ENCODE measurements at places on chromosomes 7 and 10.

- no peak for DNase-seq
These were observed 48.3 kb upstream of the STEAP1B start for GRCh38 chr7:22548313-22548712.

DNA sequence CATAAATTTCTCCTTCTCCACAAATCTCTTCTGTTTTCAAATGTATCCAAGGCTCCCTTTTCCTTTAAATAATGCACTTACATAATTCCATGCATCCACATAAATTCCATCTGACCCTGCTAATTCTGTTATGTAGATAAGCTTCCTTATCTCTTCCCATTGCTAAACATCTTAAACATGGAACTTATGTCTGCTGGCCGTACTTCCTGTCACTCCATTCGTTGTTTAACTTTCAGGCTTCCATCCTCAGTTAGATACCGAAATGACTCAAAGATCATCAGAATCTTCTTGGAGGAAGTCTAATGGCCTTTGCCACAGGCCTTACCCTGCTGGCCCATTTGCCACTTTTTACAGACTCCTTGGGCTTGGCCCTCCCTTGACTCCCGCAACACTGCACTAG lies 330.9 kb downstream of the GFRA1 start:
- DNase-seq = no peak

- DNase-seq = no peak
These were observed 26.5 kb upstream of the C10orf71 start for GRCh38 chr10:49272251-49273081.

- DNase-seq = no peak
These were observed 61.9 kb downstream of the TES start for GRCh38 chr7:116271963-116272886.

GRCh38 chr7:28470344-28470743 lies 58.0 kb downstream of the CREB5 start:
- DNase-seq = no peak

DNA sequence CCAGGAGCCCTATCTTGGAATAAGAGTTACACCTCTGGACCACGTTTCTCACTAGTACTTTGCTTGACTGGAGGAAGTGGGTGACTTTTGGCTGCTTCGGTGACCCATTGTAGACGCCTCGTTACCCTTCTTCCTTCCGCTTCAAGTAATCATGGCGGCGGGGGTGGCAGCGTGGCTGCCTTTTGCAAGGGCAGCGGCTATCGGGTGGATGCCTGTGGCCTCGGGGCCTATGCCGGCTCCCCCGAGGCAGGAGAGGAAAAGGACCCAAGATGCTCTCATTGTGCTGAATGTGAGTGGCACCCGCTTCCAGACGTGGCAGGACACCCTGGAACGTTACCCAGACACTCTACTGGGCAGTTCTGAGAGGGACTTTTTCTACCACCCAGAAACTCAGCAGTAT lies 1.5 kb downstream of the KCND2 start:
- DNase-seq = no peak

GRCh38 chr10:14995964-14996565 lies 36.9 kb downstream of the MEIG1 start:
- DNase-seq = no peak

DNA sequence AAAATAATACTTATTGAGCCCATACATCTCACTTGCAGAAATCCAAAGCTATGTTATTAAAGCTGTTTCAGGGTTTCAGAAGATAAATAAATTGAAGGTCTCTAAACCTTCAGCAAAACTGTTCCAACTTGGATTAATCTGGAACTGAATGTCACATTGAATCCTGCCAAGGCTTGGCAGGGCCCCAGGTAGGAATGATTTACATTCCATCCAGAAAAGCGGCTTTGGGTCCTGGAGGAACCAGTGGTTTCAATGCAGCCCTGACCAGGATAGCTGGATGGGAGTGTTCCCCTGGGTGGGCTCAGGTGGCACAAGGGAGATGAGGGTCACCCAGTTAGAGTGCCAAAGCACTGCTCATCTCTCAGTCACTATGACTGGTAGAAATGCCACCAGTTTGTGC lies 37.0 kb upstream of the TMEM72 start:
- no peak for DNase-seq

DNA sequence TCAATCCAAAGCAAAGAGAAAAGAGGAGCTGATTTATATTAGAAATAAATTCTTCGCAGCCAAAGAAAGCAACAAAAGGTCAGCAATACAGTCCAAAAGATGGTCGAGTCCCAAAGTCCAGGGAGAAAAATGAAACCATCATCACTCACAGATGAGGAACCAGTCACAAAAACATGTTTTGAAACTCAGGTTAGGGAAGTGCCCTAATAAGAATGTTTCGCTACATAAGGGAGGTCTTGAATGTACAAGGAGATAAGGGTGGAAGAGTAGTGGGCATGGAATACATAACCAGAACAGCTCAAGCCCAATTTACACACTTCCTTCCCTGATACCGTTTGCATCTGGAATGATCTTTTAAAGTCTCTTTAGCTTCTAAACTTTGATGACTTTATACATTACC lies 53.6 kb downstream of the VPS41 start:
- no peak for DNase-seq

GRCh38 chr10:17643755-17644484 lies at the start of gene STAM:
TSS of gene STAM (plus strand) at chr10:17644151. CDS start at chr10:17644340, 189 bp downstream.
- DNase-seq = peak; percentile 93

DNA sequence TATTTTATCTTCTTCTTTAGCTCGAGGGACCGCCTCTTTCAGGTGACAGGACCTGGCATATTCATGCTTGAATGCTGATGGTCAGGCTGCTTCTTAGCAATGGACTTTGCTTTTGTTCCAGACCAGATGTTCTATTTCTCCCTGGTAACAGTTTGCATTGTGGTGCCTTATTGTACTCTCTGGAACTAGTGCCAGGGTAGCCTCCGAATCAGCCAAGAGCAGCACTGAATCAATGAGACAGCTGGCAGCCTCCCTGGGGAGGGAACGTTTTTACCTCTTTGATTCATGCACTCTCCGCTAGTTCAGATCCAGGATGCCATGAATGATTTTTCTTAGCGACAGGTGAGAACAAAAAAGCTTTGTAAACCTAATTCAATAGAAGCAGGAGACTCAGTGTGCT lies 54.1 kb upstream of the NXPH1 start:
- no peak for DNase-seq

DNA sequence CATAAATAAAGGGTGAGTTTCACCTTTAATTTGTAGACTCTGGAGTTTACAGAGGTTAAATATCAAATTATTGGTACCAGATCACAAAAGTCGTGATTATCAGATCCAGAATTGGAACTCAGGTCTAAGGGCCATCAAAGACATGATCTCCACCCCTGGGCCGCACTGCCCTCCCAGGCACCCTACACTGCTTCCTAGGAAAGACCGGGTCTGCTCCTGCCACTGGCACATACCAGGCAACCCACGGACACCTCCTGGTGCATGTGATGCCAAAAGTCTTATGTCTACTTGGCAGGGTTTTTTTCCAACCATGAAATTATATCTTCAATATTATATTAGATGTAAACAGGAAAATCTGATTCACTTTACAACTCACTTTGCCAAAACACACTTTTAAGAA lies 452.8 kb downstream of the PTPRN2 start:
- DNase-seq = no peak

DNA sequence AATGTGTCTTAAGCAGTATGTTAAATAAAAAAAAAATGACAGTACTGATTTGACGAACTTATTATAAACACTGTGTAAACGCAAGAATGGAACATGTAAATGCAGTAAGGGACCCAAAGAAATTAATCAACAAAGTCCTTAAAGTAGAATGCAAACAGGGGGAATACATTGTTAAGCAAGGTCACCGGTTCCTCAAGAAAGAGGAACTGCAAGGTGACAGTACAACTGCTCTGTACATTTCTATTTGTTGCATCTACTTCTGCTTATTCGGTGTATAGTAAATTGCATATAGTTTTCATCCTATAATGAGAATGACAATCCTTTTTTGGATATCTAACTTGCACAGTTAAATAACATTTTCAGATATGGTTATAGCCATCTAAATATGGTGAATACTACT lies 387.0 kb upstream of the SEMA3D start:
- no peak for DNase-seq

GRCh38 chr10:26391701-26392695 lies 46.1 kb upstream of the APBB1IP start:
- no peak for DNase-seq

GRCh38 chr10:31262672-31263071 lies 56.3 kb upstream of the ZEB1 start:
- DNase-seq = no peak
